ENCODE measurements at places on chromosomes 5 and 9. TPM values are rescaled to one million over a fixed set of nuclear protein-coding genes. Genes with fewer than 3 reads are reported as not detected.

DIRAS2 gene
- total RNA-seq: not detected

FGD3 gene
- total RNA-seq: not detected

SGCD gene
- 1.6 TPM for total RNA-seq

ARHGEF28 gene
- 1.1 TPM for total RNA-seq

CTNNAL1 gene
- 69.8 TPM for total RNA-seq

ROPN1L gene
- 1.1 TPM for total RNA-seq

EEIG1 gene
- total RNA-seq: 10.8 TPM

LCN9 gene
- total RNA-seq: not detected

CERCAM gene
- 55.1 TPM for total RNA-seq

ANKRD55 gene
- total RNA-seq: not detected

PCDHGA5 gene
- total RNA-seq: 0.73 TPM

ANKRD20A1 gene
- total RNA-seq: not detected

IL7R gene
- 0.37 TPM for total RNA-seq

INSL6 gene
- not detected for total RNA-seq

IFNA6 gene
- total RNA-seq: not detected

SLC1A1 gene
- 28.7 TPM for total RNA-seq

TRPM6 gene
- total RNA-seq: under 0.01 TPM

OMD gene
- 0.20 TPM for total RNA-seq

KCNV2 gene
- total RNA-seq: not detected

SPINK4 gene
- total RNA-seq: not detected

RFX3 gene
- 1.1 TPM for total RNA-seq

EDIL3 gene
- total RNA-seq: 0.37 TPM

LCN12 gene
- total RNA-seq: not detected

PTGR1 gene
- 56.2 TPM for total RNA-seq

CANX gene
- 709 TPM for total RNA-seq

GPR151 gene
- total RNA-seq: not detected

SPATA31C1 gene
- not detected for total RNA-seq

ZNF618 gene
- 9.6 TPM for total RNA-seq

NRG2 gene
- 1.1 TPM for total RNA-seq

IFNB1 gene
- not detected for total RNA-seq

IRX2 gene
- 9.6 TPM for total RNA-seq

S100Z gene
- not detected for total RNA-seq

PCDHGC5 gene
- 2.9 TPM for total RNA-seq

POU5F2 gene
- total RNA-seq: 1.5 TPM

MARCOL gene
- not detected for total RNA-seq

PCDHGA9 gene
- total RNA-seq: 4.3 TPM

GDA gene
- not detected for total RNA-seq

CA9 gene
- total RNA-seq: 1.1 TPM

DMRTA1 gene
- total RNA-seq: 0.78 TPM

SLCO4C1 gene
- total RNA-seq: under 0.01 TPM

OR1Q1 gene
- not detected for total RNA-seq

MELK gene
- total RNA-seq: 38.9 TPM

GARIN3 gene
- not detected for total RNA-seq

CAVIN4 gene
- total RNA-seq: 0.78 TPM

SH3GL2 gene
- total RNA-seq: not detected

RANBP3L gene
- total RNA-seq: not detected

NR6A1 gene
- total RNA-seq: 0.39 TPM

KCTD16 gene
- total RNA-seq: under 0.01 TPM

CCDC192 gene
- total RNA-seq: not detected

PCDHA7 gene
- total RNA-seq: 0.37 TPM

SLC4A9 gene
- total RNA-seq: not detected

Measured in subcutaneous preadipocyte (primary cell).